ENCODE measurements at places on chromosomes 2 and 18. TPM values are rescaled to one million over a fixed set of nuclear protein-coding genes. Genes with fewer than 3 reads are reported as not detected.

DNA sequence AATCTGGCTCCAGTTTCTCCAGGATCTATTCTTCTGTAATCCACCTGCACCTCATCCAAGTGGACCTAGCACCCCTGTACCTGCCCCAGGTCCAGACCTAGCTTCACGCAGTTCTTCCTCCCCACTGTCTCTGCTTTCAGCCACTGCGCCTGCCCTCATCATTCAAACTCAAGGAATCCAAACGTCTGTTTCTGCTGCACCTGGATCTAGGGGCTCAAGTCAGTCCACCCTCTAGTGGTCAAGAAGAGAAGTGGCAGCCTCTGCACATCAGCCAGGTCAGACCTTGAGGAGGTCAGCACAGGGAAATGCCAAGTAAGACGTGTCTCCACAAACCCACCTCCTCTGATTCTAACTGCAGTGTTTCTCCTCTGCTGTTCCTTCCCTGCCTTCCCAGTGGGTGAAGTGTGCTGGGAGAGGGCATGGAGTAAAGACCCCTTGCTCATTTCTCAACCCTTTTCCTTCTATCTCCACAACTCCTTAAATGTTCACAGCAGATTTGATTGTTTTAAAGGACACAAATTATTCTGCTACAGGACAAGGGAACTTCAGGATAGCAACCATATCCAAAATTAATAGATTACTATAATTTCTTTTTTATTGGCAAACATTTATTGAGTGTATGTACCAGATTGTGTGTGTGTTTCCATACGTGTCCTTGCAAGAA, 8.6 kb upstream of the RNF152 start:
- no peak for DNase-seq

DNA sequence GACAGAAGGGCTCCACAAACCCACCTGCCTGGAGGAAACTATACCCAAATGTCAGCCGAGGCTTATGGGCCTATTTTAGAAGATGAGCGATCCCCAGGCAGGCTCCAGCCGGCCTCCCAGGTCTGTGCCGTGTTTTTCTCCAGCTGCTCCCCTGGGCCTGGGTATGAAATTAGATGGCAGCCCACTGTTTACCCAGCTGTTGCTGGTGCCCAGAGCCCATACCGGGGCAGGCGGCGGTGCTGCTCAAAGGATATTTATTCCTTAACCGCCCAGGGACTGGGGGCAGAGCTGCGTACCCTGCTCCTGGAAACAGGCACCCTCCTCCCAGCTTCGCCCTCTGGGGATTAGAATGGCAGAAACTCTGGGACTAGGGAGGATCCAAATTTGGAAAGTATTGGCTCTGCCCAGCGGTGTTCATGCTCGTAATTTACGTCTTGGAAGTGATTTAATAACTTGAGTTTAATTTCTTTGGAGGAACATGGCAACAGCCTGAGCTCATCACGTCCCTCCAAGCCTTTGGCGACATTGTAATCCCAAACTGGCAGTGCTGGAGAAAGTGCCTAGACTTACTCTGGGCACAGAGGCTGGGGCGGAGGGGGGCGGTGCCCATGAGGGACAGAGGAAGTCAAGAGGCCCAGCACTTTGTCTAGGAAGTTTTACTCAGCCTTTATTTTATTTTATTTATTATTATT, 199.2 kb downstream of the KLHL29 start:
- no peak for DNase-seq

DNA sequence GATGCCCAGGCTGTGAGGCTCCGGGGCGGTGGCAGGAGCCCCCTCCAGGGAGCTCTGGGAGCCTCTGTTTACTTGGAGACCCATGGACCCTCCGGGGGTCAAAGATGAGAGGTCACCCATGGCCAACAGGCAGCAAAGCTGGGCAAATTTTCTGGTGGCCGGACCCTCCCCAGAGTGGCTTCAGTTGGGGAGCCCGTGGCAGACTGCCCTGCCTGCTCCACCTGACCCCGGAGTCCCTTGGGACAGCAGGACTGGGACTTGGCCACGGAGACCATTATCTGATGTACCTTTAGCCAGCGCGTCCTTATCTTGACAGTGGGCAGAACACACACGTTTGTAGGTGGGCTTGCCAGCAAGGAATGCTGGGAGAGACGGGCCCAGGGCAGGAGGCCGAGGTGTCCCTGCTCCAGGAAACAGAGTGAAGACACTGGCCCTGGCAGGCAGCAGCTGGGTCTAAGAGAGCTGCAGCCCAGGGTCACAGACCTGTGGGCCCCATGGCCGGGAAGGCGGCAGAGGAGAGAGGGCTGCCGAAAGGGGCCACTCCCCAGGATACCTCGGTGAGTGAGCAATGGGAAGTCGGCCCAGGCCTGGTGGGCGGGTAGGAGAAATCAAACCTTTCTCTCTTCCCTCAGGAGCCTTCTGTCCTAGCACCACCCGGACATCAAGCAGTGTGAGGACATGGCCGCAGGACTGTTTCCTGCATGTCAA, at the start of the genes ABCG5 and ABCG8:
TSS of gene ABCG5 (minus strand) at position 280 of the 708 bp plus-strand sequence. CDS start at position 120, 160 bp downstream.
TSS of gene ABCG8 (plus strand) at position 412 of the 708 bp plus-strand sequence. CDS start at position 495, 83 bp downstream.
- no peak for DNase-seq

- DNase-seq: no peak
Measured at GRCh38 chr2:190794790-190795189, 85.8 kb upstream of the GLS start.

GRCh38 chr2:23312996-23313606, 71.9 kb upstream of the KLHL29 start:
- DNase-seq: no peak

- DNase-seq: no peak
Measured at GRCh38 chr2:224055101-224055500, 16.0 kb upstream of the SERPINE2 start.

DNA sequence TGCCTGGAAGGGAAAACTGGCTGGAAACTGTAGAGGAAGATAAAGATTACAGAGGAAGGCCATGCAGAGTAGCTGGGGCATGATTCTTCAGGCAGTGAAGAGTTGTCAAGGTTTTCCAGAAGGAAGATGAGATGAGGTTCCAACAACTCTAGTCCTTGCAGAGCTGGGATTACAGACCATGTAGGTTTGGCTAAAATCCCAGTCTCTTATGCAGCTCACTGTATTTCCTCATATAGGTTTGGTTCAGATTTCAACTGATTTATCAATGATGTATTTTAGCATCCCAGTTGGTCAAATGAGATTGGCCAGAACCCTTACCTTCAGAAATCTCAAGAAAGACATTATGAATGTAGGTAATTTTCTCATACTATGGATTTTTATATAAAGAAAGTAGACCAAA, 16.4 kb downstream of the FAP start:
- DNase-seq: no peak

DNA sequence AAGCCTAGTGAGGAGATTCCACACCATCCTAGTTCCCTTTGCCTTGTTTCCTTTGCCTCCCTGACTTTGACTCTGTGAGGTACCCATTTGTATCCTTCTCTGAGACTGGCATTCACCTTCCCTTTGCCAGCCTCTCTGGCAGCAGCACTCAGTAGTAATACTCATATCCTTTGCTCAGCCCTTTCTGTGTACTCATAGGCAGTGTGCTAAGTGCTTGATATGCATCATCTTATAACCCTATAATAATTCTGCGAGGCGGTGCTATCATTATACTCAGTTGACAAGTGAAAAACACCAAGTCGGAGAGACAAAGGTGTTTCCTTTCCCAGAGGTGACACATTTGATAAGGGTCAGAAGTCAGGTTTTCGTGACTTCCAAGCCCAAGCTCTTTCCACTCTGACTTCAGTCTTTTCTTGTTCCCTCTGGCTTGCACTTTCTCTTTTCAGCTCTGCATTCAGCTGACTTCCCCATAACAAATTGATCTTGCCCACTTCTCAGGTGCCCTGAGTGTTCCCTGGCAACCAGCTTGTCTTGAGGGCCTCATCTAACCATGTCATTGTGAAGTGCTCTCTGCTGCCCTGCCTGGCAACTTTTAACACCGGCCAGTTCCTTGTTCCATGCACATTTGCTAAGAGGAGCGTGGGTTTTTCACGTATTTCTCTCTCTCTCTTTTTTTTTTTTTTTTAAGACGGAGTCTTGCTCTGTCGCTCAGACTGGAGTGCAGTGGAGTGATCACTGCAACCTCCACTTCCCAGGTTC, 94.5 kb upstream of the UPP2 start:
- DNase-seq: no peak

DNA sequence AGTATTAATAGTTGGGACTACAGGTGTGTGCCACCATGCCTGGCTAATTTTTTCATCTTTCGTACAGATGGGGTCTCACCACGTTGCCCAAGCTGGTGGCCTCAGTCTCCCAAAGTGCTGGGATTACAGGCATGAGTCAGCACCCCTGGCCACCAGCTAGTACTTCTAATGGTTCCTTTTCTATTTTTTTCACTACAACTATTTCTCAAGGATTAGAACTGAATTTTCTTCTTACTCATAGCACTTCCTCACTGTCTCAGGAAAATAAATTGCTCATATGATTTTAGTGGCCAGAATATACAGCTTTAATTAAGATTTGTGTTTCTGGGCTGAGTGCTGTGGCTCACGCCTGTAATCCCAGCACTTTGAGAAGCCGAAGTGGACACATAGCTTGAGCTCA, 43.2 kb upstream of the SOS1 start:
- DNase-seq: no peak

DNA sequence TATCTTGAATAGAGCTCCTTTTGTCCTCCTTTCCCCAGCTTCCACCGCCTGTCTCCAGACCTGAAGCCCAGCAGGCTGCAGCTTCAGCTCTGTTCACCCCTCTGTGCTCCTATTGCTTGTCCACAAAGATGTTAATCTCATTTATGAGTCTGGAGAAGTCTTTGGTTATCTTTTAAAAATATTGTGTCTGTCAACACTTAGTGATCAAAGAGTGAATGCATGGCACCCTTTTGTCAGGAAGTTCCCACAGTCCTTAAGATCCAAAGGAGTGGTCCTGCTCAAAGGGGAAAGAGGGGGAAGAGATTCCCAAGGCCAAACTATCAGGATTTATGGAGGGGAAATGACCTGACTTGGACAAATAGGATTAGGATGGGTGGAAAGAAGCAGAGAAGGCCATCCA, 118.9 kb downstream of the ACAA2 start:
- no peak for DNase-seq

- DNase-seq: no peak
Measured at GRCh38 chr18:44921974-44922373, 241.3 kb downstream of the SETBP1 start.

GRCh38 chr2:168192839-168193616, 54.4 kb downstream of the STK39 start:
- no peak for DNase-seq

GRCh38 chr2:173205375-173205774, 129.7 kb downstream of the MAP3K20 start:
- DNase-seq: peak; percentile 84

- DNase-seq: no peak
Measured at GRCh38 chr2:219514196-219514761, at the start of gene ASIC4. ASIC4 (plus strand) TSS chr2:219514482; CDS start chr2:219514725, 243 bp downstream.

DNA sequence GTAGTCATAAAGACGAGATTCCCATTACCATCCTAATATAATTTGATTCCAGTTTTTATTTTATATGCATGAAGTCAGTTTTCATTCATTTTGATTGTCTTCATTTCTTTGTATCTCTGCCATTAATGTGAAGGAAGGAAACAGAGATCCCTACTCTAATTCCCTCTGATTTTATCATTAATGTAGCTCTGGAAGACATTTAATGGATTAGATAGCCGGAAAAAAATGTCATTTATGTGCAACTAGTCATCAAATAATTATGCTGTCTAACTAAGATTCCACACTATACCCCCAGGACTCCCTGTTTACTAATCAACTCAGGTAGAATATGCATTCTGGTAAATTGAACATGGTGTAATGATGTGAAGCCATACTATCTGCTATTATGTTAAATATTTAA, 19.9 kb downstream of the RHBDD1 start:
- no peak for DNase-seq

DNA sequence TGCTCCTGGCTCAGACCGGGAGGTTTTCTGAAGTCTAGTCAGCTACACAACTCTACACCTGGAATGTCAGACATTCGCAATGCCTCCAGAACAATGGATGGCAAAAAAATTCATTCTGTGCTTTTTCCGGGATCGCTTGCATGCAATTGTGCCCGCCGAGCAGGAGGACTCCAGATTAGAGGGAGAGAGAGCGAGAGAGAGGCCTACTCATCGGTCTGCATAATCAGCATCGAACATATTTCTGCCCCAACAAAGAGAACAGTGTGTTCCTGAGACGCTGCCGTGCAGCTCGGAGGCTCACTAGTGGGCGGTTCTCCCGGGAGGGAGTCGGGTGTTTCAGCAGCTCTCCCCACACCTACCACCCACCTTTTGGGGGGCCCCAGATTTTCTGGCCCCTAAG, 117.1 kb downstream of the KLHL29 start:
- DNase-seq: no peak

DNA sequence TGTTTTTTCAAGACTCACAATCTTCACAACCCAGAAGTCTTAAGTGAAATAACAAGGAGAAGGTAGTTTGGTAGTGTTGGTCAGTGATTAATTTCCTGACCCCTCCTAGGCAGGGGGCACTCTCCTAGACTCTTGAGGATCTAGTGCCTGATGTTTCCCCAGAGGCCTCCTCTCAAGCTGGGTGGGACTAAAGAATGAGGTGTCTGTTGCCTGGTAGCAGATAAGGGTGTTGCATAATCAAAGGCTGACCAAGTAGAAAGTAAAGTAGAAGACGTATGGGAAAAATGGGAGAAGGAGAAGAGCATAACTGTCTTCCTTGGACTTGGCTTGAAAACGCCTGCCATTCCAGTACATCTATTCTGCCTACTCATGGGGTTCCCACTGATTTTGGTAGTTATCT, 37.8 kb downstream of the VIT start:
- DNase-seq: no peak

PPIG gene
- total RNA-seq: 31.6 TPM

RGPD3 gene
- 2.1 TPM for total RNA-seq

ARHGAP15 gene
- 6.0 TPM for total RNA-seq

CRYGD gene
- not detected for total RNA-seq

UXS1 gene
- total RNA-seq: 24.6 TPM

PLGLB2 gene
- 0.57 TPM for total RNA-seq

KCNG2 gene
- total RNA-seq: not detected

RBFA gene
- 66.1 TPM for total RNA-seq

UGT1A9 gene
- total RNA-seq: not detected

KIAA2012 gene
- 0.16 TPM for total RNA-seq

FSIP2 gene
- 2.3 TPM for total RNA-seq

POTEF gene
- total RNA-seq: not detected
